ENCODE measurements at places on chromosomes 7 and 10.

- no peak for DNase-seq
Measured at GRCh38 chr7:116549370-116549769, 24.5 kb downstream of the CAV1 start.

- DNase-seq = no peak
Measured at GRCh38 chr10:86165666-86166065, 200.9 kb downstream of the GRID1 start.

- DNase-seq = no peak
Measured at GRCh38 chr7:70680743-70681468, 451.0 kb upstream of the GALNT17 start.

- no peak for DNase-seq
Measured at GRCh38 chr7:51315393-51316261, 982 bp downstream of the COBL start.

- no peak for DNase-seq
Measured at GRCh38 chr10:133275684-133276092, 980 bp downstream of the ADAM8 start.

DNA sequence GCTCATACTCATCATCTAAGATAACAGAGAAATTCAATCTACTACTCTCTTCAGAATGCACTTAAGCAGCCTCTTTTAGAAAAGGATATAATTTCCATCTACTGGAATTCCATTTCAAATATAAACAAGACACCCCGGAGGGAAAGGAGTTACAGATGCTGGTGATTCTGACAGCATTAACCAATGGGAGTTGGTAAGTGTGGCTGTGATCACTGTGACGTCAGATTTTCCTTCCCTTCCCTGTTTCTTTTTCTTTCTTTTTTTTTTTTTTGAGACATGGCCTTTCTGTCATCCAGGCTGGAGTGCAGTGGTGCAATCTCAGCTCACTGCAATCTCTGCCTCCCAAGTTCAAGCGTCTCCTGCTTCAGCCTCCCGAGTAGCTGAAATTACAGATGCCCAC lies 106.6 kb downstream of the ACTR3B start:
- no peak for DNase-seq

- no peak for DNase-seq
Measured at GRCh38 chr10:91604553-91605534, 28.0 kb downstream of the PPP1R3C start.

- DNase-seq = no peak
Measured at GRCh38 chr10:124603376-124604213, 140.6 kb downstream of the FAM53B start.

GRCh38 chr7:49127359-49127913 lies 203.1 kb downstream of the CDC14C start:
- DNase-seq = no peak

GRCh38 chr10:86376403-86376802 lies 9.8 kb upstream of the GRID1 start:
- DNase-seq = no peak

DNA sequence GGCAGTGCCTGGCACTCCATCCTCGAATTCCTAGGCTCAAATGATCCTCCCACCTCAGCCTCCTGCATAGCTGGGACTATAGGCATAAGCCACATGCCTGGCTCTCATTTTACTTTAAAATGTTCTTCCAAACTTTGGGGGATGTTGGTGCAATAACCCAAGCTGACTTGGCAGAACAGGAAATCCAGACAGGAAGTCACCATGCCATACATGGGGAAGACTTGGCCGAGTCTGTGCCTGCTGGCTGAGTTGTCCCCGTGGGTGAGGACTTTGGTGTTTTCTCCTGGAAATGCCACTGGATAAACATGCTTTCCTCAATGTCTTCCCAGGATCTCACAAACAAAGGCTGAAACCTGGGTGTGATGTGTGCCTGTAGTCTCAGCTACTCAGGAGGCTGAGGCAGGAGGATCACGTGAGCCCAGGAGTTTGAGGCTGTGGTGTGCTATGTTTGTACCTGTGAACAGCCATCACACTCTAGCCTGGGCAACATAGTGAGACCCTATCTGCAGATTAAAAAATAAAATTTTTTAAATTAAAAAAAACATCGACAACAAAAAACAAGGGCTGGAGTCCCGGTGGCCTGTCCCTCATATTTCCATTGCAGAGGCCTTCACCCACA lies 19.8 kb downstream of the HKDC1 start:
- no peak for DNase-seq

DNA sequence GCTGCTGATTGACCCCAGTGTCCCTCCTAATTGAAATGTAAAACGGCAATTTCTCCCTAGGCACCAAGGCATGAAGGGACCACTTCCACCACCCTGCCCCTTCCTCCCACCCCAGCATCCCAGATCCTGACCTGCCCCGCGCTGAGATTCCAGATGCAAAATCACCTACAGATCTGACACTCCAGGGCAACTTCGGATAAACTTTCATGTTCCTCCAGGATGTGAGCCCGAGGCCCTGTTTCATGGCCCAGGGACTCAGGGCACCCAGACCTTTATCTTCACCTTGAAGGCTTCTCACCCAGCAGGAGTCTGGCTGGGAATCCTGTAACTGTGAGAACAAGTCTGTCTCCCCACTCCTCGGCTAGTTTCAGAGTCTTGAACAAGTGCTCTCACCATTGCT lies 361.8 kb downstream of the PLXNA4 start:
- no peak for DNase-seq

DNA sequence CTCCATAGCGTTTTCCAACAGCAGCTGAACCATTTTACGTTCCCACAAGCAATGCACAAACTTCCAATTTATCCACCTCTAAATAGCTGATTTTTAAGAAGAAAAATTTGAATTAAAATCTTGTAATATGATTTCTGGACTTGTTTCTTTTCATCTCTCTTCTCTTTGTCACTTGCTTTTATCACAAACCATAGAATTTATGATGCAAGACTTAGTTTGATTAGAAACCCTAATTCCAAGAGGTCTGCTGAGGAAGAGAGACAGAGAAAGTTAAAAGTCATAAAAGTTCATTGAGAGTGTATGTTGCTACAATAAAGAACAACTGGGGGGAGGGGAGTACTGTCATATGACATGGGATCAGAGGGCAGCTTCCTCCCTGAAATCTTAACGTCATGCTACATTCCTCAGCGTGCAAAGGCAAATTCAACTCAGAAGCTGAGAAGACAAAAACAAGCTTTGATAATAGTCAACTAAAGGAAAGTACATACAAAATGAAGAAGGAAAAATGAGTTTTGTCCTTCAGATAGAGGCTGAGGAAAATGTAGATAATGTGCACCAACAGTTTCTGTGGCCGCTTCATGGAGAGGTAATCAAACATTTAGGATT lies 18.4 kb upstream of the CUBN start:
- DNase-seq = no peak
